Osteocyte (in vitro differentiated cells): ENCODE measurements at places on chromosomes 4 and X. TPM values are rescaled to one million over a fixed set of nuclear protein-coding genes. Genes with fewer than 3 reads are reported as not detected.

Gene LRCH2
- 7.9 and 8.6 TPM in 2 replicates for total RNA-seq

Gene JAKMIP1
- total RNA-seq: not detected in 2 replicates

Gene CT47B1
- total RNA-seq: not detected in 2 replicates

GRCh38 chr4:143188136-143189088 is 3.7 kb downstream of the USP38 start:
- peaks cover 24% of the 10 kb centered on the region for H3K36me3 ChIP-seq
- no peaks in the 10 kb centered on the region for H3K27me3 ChIP-seq
- H3K4me1 ChIP-seq: peaks cover 41% of the 10 kb centered on the region
- no peak for DNase-seq
- peak overlapping the region; percentile 84 for H3K4me3 ChIP-seq
- peak overlapping the region; percentile 71 for H3K27ac ChIP-seq

Gene DMD
- total RNA-seq: 317 and 334 TPM in 2 replicates

Gene USP38
- total RNA-seq: 19.5 and 20.1 TPM in 2 replicates

DNA sequence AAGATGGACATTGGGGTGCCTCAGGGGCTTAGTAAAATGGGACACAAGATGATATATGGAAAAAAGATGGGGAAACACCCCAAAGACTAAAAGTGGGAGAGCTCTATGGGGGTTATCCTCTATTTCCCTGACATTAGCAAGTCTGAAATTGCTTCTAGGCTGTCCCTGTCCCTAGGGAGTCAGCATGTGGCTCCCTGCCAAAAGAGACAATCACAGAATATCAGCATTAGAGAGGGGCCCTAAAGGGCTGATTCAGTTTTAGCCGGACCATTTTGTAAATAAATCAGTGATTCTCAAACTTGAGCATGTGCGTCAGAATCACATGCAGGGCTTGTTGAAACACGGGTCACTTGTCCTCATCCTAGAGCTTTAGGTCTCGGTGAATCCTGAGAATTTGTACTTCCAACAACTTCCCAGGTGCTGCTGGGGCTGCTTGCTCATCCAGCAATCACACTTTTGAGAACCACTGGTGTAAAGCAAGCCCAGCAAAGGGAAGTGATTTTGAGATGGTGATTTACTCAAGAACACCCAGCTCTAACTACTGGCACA is 165.3 kb upstream of the DGKK start:
- H3K4me1 ChIP-seq: peaks cover 2% of the 10 kb centered on the region
- no peak for DNase-seq
- H3K36me3 ChIP-seq: peaks cover 2% of the 10 kb centered on the region
- no peak overlapping the region for H3K4me3 ChIP-seq
- H3K27me3 ChIP-seq: no peaks in the 10 kb centered on the region
- no peak overlapping the region for H3K27ac ChIP-seq

GRCh38 chrX:24019448-24019847 is 7.5 kb downstream of the KLHL15 start:
- peak; percentile 19 for DNase-seq
- peak overlapping the region; percentile 42 for H3K27ac ChIP-seq
- peaks cover 51% of the 10 kb centered on the region for H3K4me1 ChIP-seq

- H3K4me1 ChIP-seq: no peaks in the 10 kb centered on the region
- no peak overlapping the region for H3K27ac ChIP-seq
- no peaks in the 10 kb centered on the region for H3K27me3 ChIP-seq
- no peak for DNase-seq
- H3K4me3 ChIP-seq: no peak overlapping the region
Measured at GRCh38 chrX:44747317-44747716, 96.5 kb upstream of the DUSP21 start.

DNA sequence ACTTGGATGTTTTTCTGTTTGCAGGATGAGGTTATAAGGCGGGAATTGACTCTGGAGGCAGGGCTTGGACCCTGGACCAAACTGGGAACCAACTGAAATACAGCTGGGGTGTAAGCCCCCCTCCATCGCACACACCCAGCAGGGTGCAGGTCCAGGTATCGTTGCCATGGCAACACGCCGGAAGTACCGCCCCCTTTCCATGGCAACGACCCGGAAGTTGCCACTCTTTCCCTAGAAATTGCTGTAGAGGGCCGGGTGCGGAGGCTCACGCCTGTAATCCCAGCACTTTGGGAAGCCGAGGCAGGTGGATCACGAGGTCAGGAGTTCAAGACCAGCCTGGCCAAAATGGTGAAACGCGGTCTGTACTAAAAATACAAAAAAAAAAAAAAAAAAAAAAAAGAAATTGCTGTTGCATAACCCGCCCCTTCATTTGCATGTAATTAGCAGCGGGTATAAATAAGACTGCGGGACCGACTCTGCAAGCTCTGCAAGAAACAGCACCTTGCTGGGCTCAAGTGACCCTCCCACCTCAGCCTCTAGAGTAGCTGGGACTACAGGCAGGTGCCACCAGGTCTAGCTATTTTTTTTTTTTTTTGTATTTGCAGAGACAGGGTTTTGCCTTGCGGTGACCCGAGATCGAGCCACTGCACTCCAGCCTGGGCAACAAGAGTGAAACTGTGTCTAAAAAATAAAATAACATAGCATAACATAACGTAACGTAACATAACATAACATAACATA is 139.6 kb downstream of the CRLF2 start:
- no peak overlapping the region for H3K4me3 ChIP-seq
- peaks cover 2% of the 10 kb centered on the region for H3K27me3 ChIP-seq
- no peaks in the 10 kb centered on the region for H3K36me3 ChIP-seq
- H3K27ac ChIP-seq: no peak overlapping the region

DNA sequence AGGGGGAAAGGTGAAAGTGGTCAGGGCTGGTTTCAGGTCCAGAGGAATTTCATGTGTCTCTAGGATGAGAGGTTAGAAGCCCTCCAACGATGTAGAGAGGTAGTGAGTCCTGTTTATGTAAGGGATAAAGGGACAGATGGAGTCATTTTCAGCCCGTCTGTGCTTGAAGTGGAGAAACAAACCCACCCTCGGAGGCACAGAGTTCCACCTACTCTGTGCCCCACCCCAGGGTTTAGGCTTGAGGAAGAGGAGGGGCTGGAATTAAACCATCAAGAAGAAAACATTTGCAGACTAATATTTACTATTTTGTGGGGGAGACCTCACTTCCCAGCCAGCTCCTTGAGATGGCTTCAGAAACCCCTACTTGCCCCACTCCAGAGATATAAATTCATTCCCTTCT is 868 bp upstream of the GNL3L start:
- H3K4me1 ChIP-seq: peaks cover 19% of the 10 kb centered on the region
- no peaks in the 10 kb centered on the region for H3K27me3 ChIP-seq
- peak overlapping the region; percentile 83 for H3K4me3 ChIP-seq
- peak overlapping the region; percentile 98 for H3K27ac ChIP-seq
- no peaks in the 10 kb centered on the region for H3K36me3 ChIP-seq

GRCh38 chr4:152464030-152464823 is 71.7 kb downstream of the FBXW7 start:
- no peak overlapping the region for H3K27ac ChIP-seq
- no peaks in the 10 kb centered on the region for H3K36me3 ChIP-seq

GRCh38 chr4:37481547-37482122 is 204.5 kb downstream of the RELL1 start:
- H3K27ac ChIP-seq: no peak overlapping the region
- no peak for DNase-seq
- H3K27me3 ChIP-seq: peaks cover 2% of the 10 kb centered on the region
- H3K4me3 ChIP-seq: no peak overlapping the region

- H3K36me3 ChIP-seq: no peaks in the 10 kb centered on the region
- H3K4me1 ChIP-seq: peaks cover 13% of the 10 kb centered on the region
- no peak for DNase-seq
- H3K4me3 ChIP-seq: no peak overlapping the region
- peak overlapping the region; percentile 37 for H3K27ac ChIP-seq
Measured at GRCh38 chr4:13088726-13089658, 395.1 kb downstream of the RAB28 start.

Gene ANTXR2
- 35.3 and 39.1 TPM in 2 replicates for total RNA-seq

Gene GABRG1
- not detected in 2 replicates for total RNA-seq
